ENCODE measurements at places on chromosomes 11 and 22.

- DNase-seq, result no peak
Observed at GRCh38 chr11:120840661-120841060, 183.2 kb upstream of the TBCEL start.

GRCh38 chr11:126079621-126080124, 17.0 kb upstream of the CDON start:
- no peak for DNase-seq

- DNase-seq, result no peak
Observed at GRCh38 chr22:19597399-19597735, 73.2 kb upstream of the CLDN5 start.

DNA sequence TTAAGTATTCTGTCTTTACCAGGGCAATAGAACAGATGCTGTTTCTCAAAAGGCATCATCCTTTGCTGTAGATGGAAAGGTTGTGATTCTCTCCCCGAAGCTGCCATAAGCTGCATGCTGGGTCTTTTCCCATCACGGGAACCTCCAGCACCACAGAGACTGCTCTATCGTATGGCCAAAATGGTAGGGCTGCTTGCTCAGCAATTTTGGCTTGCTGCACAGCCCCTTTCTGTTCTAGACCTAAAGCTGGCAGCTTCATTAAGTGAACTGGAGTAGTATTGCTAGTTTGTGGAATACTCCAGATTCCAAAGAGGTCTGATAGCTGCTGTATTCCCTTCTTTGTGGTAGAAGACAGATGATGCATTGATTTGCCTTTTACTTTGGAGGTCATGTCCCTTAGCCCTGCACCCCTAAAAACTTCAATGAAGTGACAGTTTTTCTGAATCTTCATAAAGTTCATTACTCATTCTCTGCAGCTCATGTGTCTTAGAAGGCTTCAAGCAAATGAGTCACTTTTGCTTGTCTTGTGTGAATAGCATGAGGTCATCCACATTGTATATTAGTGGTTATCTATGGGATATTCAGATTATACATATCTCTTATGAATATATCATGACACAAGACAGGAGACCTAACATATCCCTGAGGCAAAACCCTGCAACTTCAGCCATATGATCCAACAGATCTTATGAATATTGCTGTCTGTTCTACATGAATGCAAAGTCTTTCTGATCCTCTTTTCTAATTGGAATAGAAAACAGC, 245.3 kb downstream of the FAM76B start:
- peak; percentile 40 for DNase-seq
